ENCODE measurements at places on chromosomes 7 and 10.

DNA sequence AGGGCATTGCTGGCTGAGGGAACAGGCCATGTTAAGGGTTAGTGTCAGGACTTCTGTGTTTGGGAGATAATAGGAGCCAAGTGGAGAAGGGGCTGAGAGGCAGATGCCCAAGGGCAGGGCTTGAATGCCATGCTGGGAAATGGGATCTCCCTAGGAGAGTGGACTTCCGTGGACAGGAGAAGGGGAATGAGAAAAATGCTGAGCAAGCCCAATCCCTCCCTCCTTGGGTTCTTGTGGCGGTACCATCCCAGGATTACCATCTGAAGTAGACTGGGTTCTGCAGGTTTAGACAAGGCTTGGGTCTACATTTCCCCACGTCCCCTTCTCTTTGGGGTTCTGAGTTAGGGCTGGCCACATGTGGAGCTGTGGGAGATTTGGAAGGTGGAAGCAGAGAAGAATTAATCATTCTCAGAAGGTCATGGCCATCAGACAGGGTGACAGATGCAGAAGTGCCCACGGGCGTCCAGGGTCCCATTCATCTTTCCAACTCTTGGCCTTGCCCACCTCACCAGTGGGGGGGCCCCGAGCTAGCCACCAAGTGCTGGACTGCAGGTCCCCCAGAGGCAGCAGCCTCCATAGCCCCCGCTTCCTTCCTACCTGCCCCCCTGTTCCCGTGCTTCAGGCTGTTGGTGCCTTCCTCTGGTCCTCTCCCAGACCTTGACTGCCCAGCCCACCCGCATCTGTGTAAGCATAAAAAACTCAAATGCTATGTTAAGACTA, 354.8 kb downstream of the RPS24 start:
- DNase-seq = no peak

- DNase-seq = no peak
Observed at GRCh38 chr10:126872768-126873167, 32.5 kb upstream of the DOCK1 start.

GRCh38 chr7:18498341-18498740, 2.8 kb downstream of the HDAC9 start:
- no peak for DNase-seq

DNA sequence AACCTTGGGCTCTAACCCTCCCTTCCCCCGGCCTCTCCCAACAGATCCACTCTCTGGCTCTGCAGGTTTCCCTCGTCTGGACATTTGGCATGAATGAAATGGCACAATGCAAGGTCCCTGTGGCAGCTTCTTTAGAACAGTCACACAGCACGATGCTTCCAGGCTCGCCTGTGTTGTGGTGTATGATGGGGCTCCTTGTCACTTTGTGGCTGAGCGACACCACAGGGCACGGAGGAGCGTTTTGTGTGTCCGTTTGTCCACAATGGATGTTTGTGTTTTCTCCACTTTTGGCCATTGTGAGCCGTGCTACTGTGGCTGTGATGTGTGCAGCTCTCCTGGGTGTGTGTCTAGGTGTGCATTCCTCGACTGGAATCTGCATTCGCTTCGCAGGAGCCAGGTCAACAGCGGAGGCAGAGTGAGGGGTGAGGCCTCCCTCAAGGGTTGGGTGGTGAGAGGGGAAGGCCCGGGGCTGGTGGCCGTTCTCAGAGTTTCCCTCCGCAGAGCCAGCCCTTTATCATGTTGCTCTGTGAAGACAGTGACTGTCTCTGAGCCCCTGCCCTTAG, 22.3 kb upstream of the SHH start:
- no peak for DNase-seq

DNA sequence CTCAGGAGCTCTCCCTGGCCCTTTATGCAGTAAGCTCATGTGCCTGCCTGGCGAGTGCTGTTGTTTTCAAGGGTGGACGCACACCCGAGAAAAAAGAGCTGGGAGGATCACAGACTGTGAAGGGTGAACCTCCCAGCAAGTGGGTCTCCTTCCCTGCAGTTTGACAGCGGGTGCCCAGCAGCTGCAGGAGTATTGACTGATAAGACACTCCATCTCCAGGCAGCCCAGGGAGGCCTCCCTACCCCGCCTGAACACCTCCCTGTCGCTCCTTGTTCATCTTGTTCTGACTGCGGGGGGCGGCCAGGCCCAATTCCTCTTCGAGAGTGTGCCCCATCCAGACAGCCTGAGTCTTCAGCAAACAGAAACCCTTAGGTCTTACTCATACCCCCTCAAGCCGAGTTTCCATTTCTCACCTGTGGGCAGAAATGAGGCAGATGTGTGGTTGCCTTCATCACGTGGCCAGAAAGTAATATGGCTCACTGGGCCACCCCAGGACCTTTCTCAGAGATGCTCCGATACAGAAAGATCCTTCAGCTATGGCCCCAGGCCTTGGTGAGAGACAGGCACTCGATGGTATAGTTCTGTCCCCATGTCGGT, 17.2 kb downstream of the MDH2 start:
- no peak for DNase-seq

- DNase-seq = no peak
Observed at GRCh38 chr10:21385996-21386585, 139.4 kb downstream of the SKIDA1 start.

DNA sequence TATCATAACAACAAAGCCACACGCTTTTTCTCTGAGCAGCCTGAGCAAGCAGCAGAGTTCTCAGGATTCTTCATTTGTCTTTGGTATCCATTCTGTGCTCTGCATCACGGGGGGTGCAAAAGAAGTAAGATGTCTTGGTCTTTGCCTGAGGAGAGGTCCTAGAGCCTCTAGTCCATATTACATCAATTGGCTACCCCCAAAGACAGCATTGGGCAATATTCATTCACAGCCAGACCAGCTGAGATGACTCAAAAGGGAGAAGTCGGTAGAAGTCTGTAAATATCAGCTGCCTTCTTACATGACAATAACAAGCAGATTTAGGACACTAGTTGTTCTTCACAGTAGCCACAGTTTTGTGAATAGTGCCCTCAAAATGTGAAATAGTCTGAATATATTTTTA, 66.6 kb downstream of the FZD1 start:
- no peak for DNase-seq

- no peak for DNase-seq
Observed at GRCh38 chr7:102456327-102456726, 8.3 kb downstream of the ALKBH4 start.

DNA sequence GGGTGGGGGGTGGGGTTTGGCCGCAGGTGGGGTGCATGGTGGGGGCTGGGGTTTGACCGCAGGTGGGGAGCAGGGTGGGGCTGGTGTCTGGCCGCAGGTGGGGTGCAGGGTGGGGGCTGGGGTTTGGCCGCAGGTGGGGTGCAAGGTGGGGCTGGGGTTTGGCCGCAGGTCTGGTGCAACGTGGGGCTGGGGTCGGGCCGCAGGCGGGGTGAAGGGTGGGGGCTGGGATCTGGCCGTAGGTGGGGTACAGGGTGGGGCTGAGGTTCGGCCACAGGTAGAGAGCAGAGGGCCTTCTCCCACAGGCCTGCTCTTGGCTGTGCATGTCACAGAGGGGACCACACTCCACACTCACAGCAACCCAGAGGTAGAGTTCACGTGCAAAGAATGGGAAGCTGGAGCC, 586.6 kb downstream of the PTPRN2 start:
- DNase-seq = no peak

- no peak for DNase-seq
Observed at GRCh38 chr10:119268871-119269506, 61.6 kb downstream of the GRK5 start.

- DNase-seq = no peak
Observed at GRCh38 chr10:12703126-12703525, 298.4 kb downstream of the CCDC3 start.

- DNase-seq = no peak
Observed at GRCh38 chr10:24952707-24953645, 570 bp upstream of the PRTFDC1 start.

GRCh38 chr10:35379226-35380137, 43.2 kb downstream of the CCNY start:
- no peak for DNase-seq

DNA sequence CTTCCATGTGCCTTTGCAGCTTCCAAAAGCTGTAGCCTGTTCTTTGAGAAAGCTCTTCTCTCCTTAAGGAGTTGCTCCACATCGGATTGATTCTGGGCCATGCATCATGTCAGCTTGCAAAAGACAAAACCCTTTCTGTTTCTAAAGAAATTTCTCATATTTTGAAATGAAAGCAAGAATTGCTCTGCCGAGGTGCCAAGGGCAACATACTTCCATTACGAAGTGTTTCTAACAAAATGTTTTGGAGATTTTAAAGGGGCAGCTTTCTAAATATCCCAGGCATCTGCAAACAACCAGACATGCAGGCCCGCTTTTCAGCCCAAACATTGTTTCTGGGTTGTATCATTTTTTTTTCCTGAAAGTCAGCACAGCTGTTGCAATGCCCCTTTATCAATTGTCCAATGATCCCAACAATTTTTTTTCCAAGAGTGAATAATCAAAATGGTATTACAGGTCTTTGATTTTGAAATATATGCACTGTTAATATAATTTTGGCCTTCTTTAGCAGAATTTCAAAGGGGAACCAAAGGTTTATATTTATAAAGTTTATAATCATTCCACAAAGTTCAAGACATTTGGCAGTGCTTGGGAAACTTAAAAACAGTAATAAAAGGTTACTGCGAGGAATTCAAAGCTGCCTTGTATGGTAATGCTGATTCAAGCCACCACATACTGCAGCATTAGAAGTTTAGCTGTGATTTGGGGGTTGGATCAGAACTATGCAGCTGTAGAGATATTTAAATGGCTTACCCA, 61.0 kb downstream of the TES start:
- DNase-seq = no peak

DNA sequence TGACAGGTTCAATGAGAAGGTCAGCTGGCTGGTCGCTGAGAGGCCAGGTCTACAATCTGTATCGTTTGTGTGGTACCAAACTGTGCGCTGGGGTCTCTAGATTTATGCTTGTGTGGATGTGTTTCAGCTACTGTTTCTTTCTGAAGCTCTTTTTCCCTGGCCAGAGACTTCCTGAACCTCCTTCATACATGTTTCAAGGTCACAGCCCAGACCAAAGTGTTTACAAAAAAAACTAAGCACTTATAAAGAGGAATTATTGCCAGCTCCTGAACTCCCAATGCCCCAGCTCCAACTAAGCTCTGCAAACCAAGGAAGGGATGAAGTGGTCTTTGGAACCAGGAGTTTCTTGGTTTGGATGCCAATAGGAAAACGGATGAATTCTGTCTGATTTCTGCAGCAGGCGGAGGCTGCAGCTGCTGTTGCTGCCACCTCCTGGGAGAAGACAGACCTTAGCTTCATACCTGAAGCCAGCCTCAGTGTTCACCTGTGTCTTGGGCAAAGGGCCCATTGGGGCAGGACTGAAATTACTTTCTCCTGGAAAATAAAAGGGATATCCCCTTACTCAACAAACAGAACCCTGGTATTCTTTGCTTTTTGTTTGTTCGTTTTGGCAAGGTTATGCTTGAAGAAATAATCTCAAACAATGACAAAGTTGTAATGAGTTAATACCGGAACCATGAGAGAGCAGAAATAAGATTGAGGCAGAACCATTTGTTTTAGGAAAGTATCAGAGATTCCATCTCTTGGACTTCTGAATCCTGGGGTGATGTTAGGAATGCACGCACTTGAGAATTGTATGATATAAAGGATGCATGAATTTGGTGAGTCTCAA, 24.6 kb upstream of the MKLN1 start:
- DNase-seq = no peak

DNA sequence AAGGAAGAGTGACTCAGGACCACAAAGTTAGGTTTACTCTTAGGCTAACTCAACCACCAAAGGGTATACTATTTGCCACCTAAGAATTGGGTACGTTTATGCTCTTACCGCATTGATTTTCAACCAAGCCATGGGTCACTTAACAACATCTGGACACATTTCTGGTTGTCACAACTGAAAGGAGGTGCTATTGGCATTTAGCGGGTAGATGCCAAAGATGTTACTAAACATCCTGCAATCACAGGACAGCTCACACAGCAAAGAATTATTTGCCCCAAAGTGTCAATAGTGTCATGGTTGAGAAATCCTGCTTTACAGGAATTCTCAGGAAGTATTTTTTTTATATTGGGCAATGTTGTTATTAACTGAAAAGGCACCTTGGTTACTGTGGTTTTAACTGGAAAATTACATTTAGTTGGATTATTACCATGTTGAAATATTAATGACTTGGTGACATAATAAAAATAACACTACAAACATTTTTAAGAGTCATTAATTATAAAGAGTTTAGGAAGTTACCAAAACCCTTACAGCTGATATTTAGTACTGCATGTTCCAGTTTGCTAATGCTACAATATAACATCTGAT, 185.0 kb upstream of the TMEM196 start:
- DNase-seq = no peak

DNA sequence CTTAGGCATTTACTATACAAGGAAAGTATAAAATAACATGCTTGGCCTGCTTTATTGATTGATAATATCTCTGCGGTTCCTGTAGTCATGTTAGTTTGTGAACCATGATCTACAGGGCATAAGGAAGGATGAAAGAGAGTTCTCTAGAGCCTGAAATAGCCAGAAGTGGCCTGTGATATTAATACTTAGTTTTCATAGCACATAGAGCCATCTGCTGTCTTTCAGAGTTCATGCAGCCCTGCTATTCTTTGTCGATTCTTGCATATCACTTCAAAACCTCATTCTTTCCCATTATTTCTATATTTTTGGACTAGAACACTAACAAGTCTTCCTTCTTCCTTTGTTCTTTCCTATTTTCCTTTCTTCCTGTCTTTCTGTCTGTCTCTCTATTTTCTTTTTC, 26.4 kb upstream of the PRKG1 start:
- DNase-seq = no peak

DNA sequence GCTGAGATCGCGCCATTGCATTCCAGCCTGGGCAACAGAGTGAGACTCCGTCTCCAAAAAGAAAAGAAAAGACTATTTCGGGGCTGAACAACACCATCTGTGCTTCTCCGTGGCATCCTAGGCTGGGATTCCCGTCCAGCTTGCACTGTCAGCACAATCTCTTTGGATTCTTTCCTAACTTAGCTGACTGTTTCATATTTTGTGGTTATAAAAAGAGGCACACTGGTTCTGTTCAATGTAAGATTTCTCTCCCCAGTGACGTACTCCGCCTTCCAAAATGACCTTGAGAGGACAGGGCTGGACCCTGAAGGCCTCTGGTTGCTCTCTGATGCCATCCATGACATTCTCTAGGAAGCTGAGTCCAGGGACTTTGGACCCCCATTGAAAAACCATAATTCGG, 8.8 kb downstream of the ZNHIT1 start:
- DNase-seq = no peak

GRCh38 chr10:122342293-122343134, 32.0 kb upstream of the PLEKHA1 start:
- no peak for DNase-seq

GRCh38 chr10:52400562-52400961, 86.5 kb downstream of the DKK1 start:
- DNase-seq = no peak

- DNase-seq = no peak
Observed at GRCh38 chr10:33721509-33721908, 387.0 kb upstream of the NRP1 start.

GRCh38 chr7:25855854-25856782, 295.9 kb upstream of the NFE2L3 start:
- no peak for DNase-seq
